ENCODE measurements at places on chromosomes 1 and 21.

- DNase-seq: no peak
Observed at GRCh38 chr1:199279872-199280645, 641.2 kb downstream of the PTPRC start.

DNA sequence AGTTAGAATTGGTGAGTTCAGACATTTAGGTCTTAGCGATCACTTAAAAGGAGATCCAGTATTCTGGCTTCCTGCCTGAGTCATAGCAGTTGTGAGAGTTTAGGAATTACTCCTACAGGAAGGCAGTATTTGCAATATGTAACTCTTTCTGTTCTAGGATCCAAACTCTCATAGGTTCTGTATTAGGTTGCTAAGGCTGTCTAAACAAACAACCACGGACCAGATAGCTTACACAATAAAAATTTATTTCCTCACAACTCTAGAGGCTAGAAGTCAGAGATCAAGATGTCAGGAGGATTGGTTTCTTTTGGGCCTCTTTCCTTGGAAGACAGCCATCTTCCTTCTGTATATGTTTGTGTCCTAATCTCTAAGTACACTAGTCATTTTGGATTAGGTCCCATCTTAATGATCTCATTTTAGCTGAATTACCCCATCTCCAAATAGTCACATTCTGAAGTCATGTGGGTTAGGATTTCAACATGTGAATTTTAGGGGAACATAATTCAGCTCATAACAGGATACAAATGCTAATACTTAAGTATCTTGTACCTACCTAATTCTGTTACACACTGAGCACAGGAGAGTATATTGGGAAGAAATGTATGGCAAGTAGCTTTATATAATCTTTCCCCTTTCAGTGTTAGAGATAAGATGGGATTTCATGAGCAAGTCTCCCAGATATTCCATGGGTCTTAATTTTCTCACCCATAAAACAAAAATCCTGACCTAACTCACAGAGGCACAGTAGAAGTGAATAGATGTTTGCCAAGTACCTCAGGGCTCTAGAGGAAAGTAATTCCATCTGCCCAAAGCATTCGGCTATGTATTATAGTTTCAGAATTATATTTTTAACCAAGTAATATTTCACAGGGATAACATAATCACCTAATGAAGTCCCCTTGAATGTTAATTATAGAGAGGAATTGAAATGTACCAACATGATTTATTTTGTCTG lies 144.4 kb downstream of the PTBP2 start:
- DNase-seq: no peak

GRCh38 chr1:199778324-199778955 lies 249.1 kb upstream of the NR5A2 start:
- peak; percentile 85 for DNase-seq

GRCh38 chr1:57615956-57616355 lies 192.1 kb upstream of the DAB1 start:
- no peak for DNase-seq

- peak; percentile 31 for DNase-seq
Observed at GRCh38 chr1:40438391-40439015, 11.8 kb upstream of the ZFP69B start.
